ENCODE measurements at places on chromosomes 2 and 18.
A peak's percentile ranks its signal among the peaks of the same experiment; 100 is the strongest.

DNA sequence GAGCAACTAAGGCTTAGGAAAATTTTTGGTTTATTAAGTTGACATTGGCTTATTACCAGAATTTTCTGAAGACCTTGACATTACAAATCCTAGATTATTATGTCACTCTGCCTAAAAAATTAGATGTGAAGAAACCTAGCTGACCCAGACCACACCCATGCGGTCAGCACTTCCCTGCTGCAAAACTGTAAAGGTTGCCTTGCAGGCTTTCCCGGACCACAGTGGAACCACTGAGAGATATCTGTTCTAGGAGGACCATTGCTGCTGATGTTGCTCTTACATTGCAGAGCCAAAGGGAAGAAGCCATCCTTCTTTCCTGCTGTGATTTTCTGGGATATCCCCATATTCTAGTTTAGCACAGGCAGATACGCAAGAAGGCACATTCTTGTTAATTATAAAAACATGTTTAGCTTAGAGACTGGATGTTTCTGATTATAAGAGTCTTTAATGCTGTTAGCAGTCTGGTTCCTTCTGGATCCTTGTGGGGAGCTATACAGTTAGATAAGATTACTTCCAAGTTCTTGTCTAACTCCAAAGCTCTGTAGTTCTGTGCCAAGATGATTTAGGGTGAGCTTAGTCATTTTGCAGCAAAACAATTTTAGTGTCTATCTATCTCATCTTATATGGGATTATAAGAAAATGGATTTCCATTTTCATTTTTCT, 70.2 kb downstream of the AOX1 start:
- no peak for DNase-seq

DNA sequence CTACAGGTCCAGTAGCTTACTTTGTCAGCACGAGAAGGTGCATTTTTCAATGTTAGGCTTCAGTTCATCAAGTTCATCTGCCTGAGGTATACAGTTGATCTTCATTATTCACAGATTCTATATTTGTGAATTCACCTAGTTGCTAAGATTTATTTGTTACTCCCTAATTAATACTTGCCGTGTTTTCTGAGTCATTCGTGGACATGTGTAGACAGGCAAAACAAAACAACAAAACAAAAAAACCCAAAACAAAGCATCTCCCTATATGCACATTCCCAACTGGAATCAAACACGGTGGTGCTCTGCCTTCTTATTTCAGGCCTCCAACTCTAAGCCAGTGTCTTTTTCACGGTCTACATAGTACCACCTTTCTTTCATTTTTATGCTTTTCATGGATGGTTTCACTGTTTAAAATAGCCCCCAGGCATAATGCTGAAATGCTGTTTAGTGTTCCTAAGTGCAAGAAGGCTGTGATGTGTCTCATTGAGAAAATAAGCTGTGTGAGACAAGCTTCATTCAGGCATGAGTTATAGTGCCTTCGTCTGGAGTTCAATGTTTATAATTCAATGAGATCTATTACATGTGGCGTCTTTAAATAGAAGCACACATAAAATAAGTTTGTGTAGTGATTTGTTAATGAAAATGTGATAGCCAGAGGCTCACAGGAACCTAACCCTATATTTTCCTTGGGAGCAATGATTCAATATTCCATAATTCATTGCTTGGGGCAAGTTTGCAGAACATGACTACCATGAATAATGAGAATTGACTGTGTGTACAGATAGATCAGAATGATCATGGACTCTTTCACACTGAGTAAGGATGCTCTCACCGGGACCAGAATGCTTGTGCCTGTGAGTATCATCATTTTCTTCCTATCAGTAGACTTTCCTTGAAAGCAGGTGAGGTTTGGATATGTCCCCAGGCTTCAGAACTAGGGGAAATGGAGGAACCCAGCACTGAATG, 24.6 kb downstream of the ITGB6 start:
- DNase-seq = no peak

- peak; percentile 3 for DNase-seq
Observed at GRCh38 chr2:163610817-163611556, 124.8 kb downstream of the FIGN start.

GRCh38 chr18:49612515-49613033, 50.7 kb downstream of the LIPG start:
- DNase-seq = no peak

GRCh38 chr18:74539289-74539688, 5.0 kb downstream of the CNDP1 start:
- no peak for DNase-seq

DNA sequence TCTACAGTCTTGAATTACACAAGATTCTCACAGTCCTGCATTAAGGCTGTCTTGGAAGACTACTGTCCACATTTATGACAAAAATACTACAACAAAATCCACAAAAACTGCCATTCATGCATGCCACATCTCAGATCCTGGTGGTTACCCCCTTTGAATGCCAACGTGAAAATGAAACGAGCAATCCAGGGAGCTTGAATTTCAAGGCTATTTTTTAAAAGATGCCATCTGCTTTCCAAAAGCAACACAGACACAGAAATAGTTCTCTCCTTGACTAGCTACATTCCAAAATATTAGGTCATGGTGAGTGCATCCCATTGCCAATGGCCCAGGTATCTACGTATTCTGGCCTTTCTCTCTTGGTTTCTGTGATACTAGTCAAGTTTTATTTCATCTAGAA, 36.3 kb downstream of the IRS1 start:
- DNase-seq = no peak

GRCh38 chr18:55879331-55879730, 291.3 kb upstream of the TCF4 start:
- DNase-seq = no peak

GRCh38 chr2:201701646-201702045, 3.2 kb upstream of the MPP4 start:
- DNase-seq = no peak

GRCh38 chr2:61291851-61292575, 130.0 kb downstream of the C2orf74 start:
- DNase-seq = no peak

DNA sequence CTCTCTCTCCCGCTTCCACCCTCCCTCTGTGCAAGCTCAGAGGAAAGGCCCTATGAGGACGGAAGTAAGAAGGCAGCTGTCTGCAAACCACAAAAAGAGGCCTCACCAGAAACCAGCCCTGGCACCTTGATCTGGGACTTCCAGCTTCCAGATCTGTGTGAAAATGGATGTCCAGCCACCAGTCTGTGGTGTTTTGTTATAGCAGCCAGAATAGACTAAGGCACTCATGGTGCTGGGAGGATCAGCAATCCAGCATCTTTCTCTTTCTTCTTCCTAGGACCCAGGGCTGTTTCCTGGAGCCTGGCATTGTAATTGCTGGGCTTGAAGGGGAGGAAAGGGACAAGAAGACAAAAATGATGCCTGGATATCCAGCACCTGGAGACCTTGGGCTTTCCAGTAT, 122.5 kb downstream of the SOCS6 start:
- DNase-seq = peak; percentile 35

DNA sequence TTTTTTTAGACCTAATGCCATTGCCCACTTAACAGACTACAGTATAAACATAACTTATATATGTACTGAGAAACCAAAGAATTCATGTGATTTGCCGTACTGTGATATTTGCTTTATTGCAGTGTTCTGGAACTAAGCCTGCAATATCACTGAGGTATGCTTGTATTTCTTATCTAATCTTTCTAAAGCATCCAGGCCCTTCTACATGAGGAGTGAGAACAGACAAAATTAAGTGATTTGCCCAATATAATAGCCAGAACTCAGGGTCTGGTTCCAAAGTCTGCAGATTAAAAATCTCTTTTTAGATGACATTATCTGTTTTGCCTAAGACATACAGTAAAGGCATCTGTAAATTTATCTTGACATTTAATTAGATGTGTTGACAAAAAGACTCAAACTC, 41.9 kb downstream of the BMPR2 start:
- no peak for DNase-seq

- no peak for DNase-seq
Observed at GRCh38 chr2:195360242-195360641, 296.8 kb upstream of the SLC39A10 start.

- DNase-seq = no peak
Observed at GRCh38 chr2:223674998-223675609, 72.9 kb upstream of the SCG2 start.

- DNase-seq = no peak
Observed at GRCh38 chr2:48364100-48364499, 165.9 kb upstream of the STON1 start.

- no peak for DNase-seq
Observed at GRCh38 chr2:121455446-121455845, 75.2 kb upstream of the RNU4ATAC start.

DNA sequence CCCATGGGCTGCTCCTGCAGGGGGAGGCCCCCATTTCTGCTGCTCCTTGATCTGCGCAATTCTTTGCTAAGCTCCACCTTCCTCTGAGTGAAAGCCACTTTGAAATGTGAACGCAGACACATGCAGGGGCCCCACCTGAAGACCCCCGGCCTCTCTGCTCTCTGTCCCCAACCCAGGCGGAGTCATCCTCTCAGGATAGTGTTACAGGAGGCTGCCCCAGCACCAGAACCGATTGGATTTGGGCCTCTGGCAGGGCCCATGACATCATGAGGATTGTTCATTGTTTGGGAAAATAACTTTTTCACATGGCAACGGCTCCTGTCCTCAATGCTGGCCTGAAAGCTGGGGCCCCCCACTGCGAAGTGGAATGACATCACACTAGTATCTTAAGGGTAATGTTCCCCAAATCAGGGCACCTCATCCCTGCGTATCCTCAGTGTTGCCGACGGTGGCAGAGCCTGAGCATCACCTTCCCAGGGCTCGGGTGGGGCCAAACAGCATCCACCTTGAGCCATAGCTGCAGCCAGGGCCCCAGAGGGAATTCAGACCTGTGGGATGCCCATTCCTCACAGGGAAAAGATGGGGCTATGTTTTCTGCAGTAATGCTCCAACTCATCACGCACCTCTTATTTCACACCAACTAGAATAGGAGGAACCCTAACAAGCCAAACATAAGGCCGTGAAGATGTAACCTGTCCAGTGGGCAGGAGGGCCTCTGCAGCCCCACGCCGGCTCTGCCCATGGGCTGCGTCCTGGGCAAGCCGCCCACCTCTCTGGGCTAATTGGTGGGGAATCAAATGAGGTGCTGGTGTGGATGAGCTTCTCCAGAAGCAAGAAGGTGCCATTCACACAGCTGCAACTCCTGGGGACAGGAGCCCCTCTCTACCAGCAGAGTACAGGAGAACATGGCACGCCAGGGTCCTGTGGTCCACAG, 2.7 kb upstream of the ERFE start:
- no peak for DNase-seq
